Activated T-cell treated with anti-CD3 and anti-CD28 coated beads for 1 hour (primary cell): ENCODE measurements at places on chromosomes 1 and 21.

DNA sequence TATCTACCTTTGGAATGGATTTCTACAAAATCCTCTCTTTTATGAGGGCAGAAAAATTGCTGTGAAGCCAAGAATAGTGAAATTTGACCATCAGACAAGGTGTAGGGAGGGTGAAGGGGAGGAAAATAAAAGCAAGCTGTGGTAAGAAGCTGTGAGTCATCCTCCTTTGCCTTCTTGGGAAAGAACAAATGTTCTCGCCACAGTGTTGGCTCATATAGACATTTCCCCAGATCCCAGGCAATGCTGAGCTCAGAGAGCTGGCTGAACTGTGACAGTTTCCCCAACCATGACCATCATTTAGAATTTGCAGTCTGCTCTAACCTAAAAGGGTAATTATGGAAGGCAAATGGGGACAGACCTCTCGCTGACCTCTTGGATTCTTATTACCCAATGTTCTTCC, 235.4 kb downstream of the PBX1 start:
- no peak for DNase-seq

- DNase-seq, result no peak
Measured at GRCh38 chr1:46619656-46620258, 3.1 kb upstream of the MOB3C start.

DNA sequence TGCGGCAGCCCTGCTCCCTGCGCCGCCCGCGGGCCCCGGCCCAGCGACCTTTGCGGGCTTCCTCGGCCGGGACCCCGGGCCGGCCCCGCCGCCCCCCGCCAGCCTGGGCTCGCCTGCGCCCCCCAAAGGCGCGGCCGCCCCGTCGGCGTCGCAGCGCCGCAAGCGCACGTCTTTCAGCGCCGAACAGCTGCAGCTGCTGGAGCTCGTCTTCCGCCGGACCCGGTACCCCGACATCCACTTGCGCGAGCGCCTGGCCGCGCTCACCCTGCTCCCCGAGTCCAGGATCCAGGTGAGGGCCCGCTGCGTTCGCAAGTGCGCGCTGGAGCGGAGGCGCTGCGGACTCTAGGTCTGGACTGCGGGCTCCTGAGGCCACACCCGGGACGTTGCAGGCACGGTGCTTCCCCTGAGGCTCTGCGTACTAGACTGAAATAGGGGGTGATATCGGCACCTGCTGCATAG, 351 bp downstream of the MIXL1 start:
- DNase-seq, result no peak

DNA sequence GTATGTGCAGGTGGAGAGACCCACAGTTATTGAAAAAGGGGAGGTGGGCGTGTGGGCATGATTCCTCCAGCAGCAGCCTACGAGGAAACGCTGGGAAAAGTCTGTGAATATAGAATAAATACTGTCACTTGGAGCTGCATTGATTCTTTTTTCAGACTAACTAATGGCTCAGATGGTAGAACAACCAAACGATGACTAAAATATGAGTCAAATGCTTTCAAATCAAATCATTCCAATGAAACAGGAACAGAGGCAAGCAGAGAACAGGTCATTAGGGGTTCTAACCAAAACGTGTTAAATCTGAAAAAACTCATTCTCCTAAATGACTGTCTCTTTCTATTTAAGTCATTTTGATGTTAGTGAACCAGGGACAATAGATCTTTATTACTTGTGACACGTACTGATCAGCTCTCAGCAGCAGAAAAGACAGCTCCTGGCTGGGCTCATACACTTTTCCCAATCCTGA, 35.1 kb upstream of the SEC16B start:
- no peak for DNase-seq

DNA sequence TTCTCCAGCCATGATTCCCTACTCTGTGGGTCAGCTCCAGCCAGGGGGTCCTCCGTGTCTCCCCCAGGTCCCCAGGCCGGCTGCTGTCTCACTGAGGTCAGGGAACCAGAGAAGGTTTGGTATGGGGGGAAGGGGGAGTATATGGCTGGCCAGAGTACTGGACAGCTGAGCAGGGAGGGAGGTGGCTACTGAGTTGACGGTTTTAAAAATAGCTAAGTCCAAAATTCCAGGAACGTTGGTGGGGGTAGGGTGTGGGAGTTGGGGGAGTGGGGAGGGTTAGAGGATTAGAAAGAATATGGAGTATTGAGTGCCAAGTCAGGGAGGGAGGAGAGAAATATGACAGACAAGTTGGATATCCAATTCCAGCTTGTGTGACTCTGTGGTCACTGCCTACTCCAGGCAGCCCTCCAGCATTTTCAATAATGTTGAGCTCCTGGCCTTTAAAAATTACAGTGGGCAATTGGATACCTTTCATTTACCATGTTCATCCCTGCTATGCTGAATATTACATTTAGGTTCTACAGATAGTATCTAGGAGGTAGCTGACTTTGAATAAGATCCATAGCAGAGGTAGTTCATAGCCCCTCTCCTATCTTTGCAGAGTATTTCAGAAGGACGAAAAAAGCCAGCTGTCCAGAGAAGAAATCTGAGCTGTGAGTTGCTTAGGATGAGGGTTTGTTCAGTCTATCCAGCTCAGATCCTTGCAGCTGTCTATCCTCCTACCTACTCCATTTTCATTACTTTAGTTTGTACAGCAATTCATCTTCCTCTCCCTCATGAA, at the start of gene HJV:
Gene HJV, minus strand, starts transcription at position 114 of the 781 bp plus-strand sequence. CDS start 1,504 bp downstream, outside the sequence.
- DNase-seq, result no peak

DNA sequence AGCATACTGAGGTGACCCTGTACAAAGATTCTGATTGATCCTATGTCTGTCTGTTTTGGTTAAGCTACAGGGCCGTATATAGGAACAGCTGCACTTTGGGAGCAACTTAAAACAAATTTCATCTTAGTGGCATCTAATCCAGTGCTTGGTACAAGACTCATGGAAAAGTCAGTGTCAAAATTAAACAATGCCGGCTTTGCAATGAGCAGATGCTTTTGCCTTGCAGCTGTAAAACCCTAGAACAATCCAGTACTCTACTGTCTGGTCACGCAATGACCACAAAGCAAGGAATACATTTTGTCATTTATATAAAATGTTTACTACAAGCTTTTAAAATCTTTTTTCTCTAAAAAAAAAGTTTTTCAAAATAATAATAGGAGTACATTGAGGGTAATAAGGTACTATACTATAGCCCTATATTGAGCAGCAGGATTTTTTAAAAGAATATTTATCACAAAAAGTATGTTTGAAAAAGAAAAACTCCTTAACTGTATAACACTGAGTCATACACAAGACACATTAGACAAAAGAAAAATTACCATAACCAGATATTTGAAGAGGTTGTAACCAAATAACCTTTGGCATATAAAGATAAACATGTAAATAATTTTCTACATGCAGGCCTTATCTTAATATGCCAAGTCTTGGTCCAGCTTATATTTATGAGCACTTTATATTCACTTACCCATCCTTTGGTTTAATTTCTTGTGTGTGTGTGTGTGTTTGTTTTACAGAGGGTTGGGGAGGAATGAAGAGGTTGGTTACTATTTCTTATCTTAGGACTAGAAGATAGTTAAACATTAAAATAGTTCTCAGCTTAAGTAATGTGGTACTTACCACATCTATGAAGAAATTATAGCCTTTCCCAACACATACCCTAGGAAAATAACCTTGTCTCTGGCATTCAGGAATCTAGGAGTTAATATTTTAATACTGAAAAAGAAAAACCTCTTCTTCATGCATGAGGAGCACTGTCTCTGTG, 262.3 kb downstream of the FAF1 start:
- DNase-seq, result no peak
